Ascending aorta (tissue), 2 donors: ENCODE measurements at places on chromosomes 5 and 9.

- no peak for DNase-seq
These were observed 85.9 kb upstream of the FAM120A start for GRCh38 chr9:93365427-93366118.

DNA sequence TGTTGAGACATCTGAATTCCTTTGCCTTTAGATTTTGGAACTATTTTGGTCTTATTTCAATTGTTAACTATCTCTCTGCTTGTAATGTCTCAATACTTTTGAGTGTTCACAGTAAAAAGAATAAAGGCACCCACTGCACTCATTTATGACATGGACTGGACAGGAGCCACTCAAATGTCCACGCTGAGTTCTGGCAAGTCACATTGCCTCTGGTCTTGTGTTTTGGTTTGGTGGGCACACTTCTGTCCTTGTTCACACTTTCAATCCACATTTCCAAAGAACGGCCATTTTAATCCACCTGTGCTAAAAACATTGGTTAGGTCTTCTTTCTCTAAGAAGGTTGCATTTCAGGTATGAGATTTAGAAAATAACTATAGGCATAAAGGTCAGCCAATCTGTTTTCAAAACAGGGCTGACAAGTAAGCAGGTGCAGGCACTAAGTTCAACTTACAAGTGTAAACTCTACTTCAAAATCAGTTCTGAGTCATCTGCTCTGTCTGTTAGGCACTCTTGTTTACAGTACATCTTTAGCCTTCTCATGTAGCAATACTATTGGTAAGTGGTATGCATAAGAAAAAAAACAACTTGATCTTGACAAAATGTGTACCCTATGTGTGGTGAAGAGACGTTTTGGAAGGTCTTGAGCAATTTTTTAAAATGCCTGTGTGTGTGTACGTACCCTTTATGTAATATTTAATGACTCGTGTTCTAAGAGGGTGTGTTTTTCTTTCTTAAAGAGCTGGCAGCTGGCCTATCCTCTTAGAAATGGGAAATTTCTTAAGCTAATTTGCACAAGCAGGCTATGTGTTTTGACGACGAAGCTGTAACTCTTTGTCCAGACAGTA, 31.5 kb upstream of the ZFAND5 start:
- no peak for DNase-seq

GRCh38 chr5:66307647-66308241, 163.6 kb downstream of the SREK1 start:
- no peak for DNase-seq

DNA sequence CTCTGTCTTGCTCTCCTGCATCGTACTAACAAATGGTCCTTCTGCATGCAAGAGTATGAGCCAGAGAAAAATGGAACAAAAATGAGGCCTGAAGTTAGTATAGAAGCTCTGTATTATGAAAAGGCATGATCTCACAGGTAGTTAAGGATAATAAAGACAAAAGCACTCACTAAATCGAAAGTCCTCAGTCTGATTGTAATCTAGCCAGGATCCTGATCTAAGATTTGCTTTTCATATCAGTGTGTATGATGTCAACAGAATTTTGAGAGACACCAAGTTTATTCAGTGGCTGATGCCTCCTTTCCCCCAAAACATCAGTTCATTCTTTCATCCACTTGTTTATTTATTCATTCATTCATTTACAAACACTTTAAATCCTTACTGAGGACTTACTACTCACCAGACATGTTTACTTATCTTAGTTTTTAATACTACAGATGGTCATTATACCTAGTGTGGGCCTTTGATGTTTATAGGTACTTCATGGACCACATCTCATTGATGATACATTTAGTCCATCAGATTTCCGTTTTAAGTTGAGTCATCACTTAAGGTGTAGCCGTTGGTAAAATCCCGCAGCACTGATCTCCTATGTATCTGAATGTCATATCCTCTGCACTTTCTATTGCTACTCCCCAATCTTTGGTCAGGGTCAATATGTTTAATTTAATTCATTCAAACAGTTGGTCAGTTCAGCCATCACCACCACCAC, 105.2 kb upstream of the DHFR start:
- DNase-seq: no peak

GRCh38 chr9:137225699-137226331, 841 bp downstream of the CYSRT1 start:
- no peak for DNase-seq

DNA sequence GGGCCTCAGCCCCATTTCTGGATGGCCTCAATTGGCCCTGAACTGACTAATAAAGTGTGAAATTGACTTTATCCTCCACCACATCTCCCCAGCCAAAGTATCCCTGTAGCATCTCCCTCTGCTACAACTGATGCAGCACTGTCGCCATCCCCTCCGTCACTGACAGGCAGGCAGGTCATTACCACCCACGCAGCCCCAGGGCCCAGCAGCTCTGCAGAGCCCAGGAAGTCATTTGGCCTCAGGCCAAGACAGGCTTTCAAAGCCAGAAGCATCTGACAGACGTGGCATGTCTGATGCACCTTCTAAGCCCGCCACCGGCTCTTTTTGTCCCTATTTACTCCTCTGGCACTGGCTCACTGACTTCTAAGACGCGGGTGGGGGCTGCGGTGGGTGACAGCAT, 65.3 kb downstream of the ARHGEF37 start:
- peak; percentile 33 for DNase-seq
